ENCODE measurements at places on chromosomes 5 and 9.
A peak's percentile ranks its signal among the peaks of the same experiment; 100 is the strongest.

DNA sequence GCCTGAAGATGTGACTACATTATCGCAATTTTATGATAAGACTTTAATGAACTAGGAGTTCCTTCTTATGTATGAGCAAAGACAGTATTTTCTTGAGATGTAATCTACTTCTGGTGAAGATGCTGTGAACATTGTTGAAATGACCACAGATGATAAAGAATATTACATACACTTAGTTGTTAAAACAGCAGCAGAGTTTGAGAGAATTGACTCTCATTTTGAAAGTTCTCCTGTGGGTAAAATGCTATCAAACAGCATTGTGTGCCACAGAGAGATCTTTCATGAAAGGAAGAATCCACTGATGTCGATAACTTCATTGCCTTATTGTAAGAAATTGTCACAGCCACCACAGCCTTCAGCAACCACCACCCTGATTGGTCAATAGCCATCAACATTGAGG, 8.0 kb downstream of the FAM151B start:
- no peak for DNase-seq

GRCh38 chr5:178067755-178068154, 45.6 kb upstream of the N4BP3 start:
- DNase-seq = no peak

DNA sequence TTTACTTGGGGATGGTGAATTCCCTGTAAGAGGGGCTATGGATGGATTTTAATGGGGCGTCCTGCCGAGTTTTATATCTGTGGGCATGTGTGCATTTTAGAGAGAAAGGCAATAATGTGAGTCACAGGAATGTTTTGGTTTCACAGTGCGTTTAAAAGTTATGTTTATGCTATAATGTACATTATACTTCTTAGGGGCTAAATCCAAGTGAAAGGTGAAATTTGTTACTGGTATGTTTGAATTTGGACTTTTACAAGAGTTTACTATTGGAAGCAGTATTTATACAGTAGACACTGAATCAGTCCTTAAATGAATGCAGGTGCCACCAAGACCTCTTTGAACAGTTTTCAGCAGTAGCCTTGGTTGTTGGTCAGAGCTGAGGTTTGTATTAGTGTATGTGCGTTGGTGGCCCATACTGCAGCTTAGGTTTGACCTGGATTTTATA, 5.6 kb downstream of the JMY start:
- DNase-seq = no peak

DNA sequence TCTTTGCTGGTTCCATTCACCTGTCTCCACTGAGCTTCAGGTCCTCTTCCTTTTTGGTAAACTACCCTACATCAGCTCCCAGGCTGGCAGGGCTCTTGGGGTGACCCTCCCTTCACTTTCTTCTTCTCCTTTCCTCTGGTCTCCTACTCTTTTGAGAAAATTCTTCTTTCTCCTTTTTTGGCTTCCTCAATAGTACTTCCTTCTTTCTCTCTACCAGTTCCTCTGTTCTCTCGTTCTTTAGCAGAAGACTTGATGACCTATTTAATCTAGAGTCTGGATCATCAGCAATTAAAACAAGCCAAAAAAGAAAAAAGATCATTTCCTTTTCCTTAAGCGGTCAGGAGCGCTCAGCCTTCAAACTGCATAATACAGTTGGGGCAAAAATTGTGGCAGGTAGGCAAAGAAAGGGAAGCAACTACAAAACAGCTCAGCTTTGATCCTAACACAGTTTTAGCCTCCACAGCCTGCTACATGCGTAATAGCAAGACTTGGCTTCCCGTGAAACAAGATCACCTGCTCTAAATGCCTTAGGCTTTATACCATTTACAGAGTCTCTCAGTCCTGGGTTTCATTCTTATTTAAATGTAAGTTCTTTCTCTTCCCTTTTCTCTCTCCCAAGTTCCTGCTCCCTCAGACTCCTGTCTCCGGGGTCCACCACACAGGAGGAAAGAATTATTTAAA, 14.0 kb upstream of the GSN start:
- no peak for DNase-seq

- DNase-seq = no peak
Measured at GRCh38 chr5:81225463-81225862, 7.7 kb upstream of the CKMT2 start.

- no peak for DNase-seq
Measured at GRCh38 chr5:178786859-178787499, 56.5 kb upstream of the ZNF354A start.

DNA sequence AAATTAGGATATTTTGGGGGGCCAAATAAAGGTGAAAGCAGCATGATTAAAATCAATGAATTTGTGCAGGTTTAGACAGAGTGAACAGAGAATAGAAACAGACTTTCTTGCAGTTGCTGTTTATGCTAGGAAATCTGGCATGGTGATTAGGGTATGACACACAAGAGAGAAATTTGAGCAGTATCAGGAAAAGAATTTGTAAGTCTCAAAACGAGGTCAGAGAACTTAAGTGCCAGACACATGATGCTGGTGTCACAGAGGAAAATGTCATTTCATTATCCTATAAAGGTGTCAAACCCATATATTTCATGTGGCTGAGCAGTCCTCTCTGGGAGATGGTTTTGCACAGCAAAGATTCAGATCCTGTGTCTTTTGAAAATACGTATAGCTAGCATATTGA, 15.7 kb downstream of the LVRN start:
- DNase-seq = no peak

- no peak for DNase-seq
Measured at GRCh38 chr9:86134361-86134760, 35.0 kb upstream of the GOLM1 start.

- peak; percentile 25 for DNase-seq
Measured at GRCh38 chr5:169637085-169637548, at the start of gene DOCK2. DOCK2 (plus strand) TSS chr5:169637275; CDS start chr5:169637327, 52 bp downstream.

All from right hindlimb (tissue), 1 donor.